Pulmonary artery endothelial cell (primary cell): ENCODE measurements at places on chromosomes 16 and 17.
A peak's percentile ranks its signal among the peaks of the same experiment; 100 is the strongest.

DNA sequence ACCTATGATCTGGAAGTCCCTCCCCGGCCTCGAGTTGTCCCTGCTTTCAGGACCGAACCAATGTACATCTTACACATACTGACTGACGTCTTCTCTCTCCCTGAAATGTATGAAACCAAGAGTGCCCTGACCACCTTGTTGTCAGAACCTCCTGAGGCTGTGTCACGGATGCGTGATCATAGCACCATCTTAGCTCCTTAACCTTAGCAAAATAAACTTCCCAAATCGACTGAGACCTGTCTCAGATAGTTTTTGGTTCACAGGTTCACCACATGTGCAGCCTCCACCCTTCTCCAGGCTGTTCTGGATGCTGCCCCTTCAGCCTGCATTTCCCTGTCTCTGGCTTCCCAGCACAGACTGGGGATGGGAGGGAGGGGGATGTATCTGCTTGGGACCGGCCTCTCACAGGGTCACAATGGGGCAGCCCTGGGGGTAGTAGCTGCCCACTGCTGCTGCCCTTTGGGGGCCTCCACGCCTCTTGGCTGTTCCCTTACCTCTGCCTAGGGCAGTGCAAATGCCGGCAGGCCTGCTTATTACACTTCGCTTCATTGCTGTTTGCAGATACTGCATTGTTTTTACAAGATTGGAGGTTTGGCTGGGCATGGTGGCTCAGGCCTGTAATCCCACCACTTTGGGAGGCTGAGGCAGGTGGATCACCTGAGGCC lies 69.8 kb downstream of the NT5M start:
- no peak for DNase-seq

- no peak for DNase-seq
Observed at GRCh38 chr16:61926766-61927165, 109.5 kb downstream of the CDH8 start.

DNA sequence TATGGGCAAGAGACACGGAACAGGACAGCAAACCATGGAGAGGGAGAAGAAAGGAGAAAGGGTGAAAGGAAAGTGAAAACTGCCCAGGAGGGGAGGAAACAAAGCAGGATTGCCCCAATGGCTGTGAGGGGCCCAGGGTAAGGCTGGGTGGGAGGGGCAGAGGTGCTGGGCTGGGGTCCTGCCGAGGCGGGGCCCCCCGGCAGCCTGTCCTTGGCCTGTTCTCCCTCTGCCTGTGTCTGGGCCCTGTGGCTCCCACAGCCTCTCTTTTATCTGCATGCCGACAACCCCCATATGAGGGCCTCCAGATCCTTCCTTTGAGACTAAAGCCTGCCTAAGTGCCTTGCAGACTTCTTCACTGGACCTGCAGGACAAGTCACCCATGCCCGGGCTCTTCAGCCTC lies 15.5 kb downstream of the ZNHIT3 start:
- no peak for DNase-seq

- DNase-seq, result peak; percentile 91
Observed at GRCh38 chr17:64506201-64506575, at the start of gene DDX5. Gene DDX5, minus strand, starts transcription at chr17:64506289. Its CDS starts 170 bp downstream, at chr17:64506119.

- DNase-seq, result no peak
Observed at GRCh38 chr17:30207655-30208054, 27.8 kb downstream of the SLC6A4 start.

DNA sequence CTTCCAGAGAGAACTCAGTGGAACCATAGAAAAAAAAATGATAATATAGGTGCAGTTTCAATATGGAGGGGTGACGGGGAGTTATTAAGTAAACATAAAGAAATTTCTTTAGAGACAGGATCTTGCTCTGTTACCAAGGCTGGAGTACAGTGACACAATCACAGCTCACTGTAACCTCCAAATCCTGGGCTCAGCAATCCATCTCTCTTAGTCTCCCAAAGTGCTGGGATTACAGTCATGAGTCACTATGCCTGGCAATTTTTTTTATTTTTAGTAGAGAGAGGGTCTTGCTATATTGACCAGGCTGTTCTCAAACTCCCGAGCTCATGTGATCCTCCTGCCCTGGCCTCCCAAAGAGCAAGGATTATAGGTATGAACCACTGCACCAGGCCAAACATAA lies 48.8 kb downstream of the NLRC5 start:
- no peak for DNase-seq

- DNase-seq, result no peak
Observed at GRCh38 chr16:82281544-82281943, 111.5 kb upstream of the MPHOSPH6 start.

DNA sequence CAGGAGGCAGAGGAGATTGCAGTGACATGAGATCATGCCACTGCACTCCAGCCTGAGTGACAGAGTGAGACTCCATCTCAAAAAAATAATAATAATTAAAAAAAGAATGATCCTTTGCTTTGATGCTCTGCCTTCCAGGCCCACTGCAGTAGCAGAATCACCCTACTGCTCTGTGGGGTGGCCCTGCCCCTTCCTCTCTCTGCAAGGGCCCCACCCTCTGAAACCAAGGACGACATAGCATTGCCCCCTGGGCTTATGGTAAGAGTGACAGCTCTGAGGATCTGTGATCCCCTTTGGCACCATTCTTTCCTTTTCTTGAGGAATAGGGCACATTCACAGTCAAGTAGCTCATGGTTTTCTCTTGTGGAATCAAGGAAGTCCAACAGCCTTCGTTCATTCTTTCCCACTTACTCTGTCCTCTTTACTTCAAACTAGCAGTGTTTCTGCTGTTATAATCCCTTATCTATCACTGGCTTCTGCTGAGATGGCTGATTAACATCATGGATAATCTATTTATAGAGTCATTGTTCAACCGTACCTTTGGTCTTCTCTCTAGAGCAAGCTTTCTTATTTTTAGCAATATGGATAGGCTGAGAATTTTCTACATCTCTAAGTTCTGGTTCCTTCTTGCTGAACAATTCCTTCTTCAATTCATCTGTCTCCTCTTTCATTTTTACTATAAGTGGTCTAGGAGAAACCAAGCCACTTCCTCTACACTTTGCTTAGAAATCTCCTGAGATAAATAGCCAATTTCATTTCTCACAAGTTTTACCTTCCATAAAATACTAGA lies 14.1 kb downstream of the RAD51C start:
- no peak for DNase-seq

DNA sequence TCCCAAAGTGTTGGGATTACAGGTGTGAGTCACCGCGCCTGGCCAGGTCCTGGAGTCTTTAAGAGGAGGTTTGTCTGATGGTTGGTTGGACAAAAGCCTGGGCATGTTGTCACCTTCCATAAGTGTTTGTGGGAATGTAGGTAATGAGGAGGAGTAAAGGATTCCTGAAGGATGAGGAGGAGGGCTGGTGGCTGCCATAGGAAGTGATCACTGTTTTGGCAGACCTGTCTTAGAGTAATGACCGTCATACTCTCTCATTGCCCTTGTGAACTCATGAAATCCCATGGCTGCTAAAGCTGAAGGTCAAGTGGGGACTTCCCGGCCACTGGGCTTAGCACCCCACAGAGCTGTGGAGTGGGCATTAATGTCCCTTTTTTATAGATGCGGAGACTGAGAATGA lies 40.5 kb downstream of the TENT4B start:
- no peak for DNase-seq
